ENCODE measurements at places on chromosomes 3 and 15. TPM values are rescaled to one million over a fixed set of nuclear protein-coding genes. Genes with fewer than 3 reads are reported as not detected.
A peak's percentile ranks its signal among the peaks of the same experiment; 100 is the strongest.

KBTBD13 gene
- 7.4 TPM for total RNA-seq

TMEM108 gene
- total RNA-seq, result 13.2 TPM

ACSBG1 gene
- 0.51 TPM for total RNA-seq

NAA80 gene
- 11.5 TPM for total RNA-seq

SLC9C1 gene
- 0.69 TPM for total RNA-seq

SPATA12 gene
- not detected for total RNA-seq

TNFSF10 gene
- total RNA-seq, result 11.7 TPM

EPHB1 gene
- 1.5 TPM for total RNA-seq

GRCh38 chr3:14524920-14525660, 15.1 kb downstream of the GRIP2 start:
- no peak for DNase-seq

- DNase-seq, result no peak
Measured at GRCh38 chr15:74007820-74008371, 13.4 kb downstream of the PML start.

- no peak for DNase-seq
Measured at GRCh38 chr3:100361897-100362296, 27.3 kb downstream of the NIT2 start.

DNA sequence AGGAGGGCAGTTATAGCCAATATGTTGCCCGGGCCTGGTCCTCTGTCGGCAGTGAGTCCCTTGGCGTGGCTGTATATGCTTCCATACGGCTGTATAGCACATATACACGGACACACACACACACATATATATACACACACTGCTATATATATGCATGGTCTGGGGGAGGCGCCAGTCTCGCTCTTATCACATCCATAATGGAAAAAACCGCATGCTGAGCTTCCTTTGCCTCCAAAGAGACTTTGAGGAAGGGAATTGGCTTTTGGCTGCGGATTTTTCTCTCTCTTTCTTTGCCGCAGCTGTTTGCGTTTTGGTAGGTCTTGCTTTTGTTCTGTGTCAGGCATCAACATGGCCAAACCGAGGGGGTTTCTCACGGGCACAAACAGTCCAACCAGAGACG, 11.3 kb upstream of the TMEM115 start:
- DNase-seq, result no peak

GRCh38 chr3:64318668-64319271, 93.5 kb upstream of the PRICKLE2 start:
- DNase-seq, result peak; percentile 58

GRCh38 chr3:195110647-195111318, 160.2 kb downstream of the XXYLT1 start:
- peak; percentile 72 for DNase-seq

DNA sequence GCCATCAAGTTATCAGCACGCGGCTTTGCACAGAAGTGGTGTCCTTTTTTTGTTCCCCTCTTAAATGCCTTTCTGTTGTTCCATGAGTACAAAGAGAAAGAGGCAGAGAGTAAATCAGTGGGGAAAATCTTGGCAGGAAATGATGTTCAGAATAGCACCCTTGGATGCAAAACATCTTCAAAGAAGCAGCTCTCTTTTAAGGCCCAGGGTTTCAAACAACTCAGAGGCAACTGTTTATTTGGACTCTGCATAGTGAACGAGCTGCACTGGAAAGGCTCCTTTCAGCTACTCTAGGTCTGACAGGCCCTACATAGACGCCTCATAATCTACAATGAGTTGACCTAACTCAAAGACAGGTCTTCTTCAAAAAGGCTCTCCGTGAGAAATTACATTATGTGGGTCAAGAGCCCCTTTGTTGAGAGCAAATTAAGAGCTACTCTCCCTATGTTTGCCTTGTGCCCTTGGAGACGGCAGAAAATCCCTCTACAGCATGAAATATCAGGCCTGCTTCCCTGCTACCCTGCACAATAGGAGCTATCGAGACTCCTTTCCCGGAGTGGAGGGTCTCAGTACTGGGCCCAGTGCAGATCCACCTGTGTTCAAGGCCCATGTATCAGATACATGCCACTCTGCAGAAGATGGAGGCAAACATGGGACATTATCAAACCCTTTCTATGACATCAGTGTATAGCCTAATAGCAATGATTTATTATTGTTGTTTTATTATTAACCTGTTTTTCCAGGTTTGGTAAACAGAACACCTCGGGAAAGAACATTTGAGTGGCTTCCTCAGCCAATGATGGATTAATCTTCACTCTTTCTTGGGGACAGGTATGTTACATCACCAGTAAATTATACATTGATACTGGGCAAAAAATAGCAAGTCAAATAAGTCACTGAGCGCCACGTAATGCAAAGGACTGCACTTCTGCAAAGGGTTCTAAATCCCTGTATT, 53.1 kb downstream of the HEG1 start:
- DNase-seq, result no peak

DNA sequence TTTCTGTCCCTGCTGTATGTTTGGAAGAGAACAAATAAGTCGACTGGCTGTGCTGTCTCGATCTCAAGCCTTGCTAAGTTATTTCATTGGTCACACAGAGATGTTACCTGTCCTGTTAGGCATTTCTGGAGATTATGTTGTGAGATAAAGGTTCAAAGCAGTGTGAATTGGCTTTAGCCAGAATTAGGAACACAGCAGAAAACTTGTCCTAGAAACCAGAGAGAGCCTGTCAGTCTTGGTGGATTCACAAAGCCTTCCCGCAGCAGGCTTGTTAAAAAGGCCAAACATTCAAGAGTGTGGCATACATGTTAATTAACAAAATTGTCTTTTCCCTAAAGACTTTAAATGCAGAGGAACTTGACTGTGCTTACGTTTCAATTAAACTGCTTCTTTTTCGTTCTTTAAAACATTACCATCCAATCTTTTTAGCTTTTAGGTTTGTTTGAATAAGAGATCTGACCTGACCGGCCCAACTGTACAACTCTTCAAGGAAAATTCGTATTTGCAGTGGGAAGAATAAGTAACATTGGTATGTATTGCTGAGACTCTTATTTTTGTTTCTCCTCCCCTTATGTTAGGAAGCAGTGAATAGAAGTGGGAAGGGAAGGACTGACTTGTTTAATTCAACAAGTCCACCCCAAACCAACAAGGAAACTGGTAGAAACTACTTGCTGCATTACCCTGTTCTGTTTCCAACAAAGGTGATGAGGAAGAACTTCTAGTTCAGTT, 25.2 kb downstream of the ABHD2 start:
- DNase-seq, result no peak

DNA sequence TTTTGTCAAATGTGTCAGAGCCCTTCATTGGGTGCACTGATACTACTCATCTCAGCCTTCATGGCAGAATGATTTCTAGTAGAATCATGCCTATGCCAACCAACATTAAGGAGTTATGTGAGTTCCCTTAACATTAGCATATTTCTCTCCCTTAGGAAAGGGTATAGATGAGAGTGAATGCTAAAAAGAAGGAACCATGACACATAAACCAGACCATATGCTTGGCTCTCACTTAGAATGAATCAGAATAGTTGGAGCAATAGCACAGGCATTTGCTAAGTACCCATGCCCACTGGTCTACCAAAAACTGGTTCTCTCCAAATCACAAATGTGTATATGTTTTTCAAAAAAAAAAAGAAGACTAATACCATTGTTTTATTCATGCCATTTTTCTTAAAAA, 51.1 kb downstream of the STRIT1 start:
- DNase-seq, result no peak

DNA sequence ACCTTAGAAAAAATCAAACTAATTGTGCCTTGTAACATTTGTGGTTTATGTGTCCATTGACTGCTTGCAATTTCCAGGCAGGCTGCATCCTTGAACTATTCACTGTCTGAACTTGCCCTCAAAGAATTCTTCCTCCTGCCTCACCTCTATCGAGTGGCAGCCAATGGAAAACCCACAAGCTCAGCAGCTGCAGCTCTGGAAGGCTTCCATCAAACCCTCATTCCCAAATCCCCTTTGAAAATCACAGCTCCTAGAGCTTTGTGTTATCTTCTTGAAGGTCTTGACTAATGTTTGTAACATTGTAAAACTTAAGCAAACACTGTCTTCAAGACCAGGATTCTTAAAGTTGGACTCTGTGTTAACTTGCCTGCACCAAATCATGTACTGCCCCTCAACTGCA, 81.1 kb downstream of the FILIP1L start:
- DNase-seq, result no peak

GRCh38 chr15:75985971-75986370, 26.3 kb downstream of the NRG4 start:
- no peak for DNase-seq

GRCh38 chr15:82846621-82847020, 37.2 kb downstream of the WHAMM start:
- DNase-seq, result no peak

- DNase-seq, result no peak
Measured at GRCh38 chr3:196238612-196239560, 22.6 kb downstream of the SLC51A start.

DNA sequence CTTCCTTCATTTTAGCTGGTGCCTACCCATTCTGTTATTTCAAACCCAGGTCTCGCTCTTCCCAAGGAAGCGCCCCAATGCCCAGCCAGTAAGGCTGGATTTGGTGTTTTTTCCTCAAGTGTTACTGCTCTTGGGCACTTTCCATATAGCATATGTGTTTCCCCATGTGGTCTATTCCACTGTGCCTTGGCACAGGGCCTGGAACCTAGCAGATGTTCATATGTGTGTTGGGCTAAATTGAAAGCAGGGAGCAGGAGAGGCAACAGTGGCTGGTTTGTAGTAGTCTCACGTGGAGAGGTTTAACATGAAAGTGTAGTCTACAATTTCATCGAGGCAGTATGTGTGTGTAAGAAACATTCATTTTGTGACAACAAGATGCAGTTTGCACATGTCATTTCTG, 48.2 kb upstream of the TEX264 start:
- DNase-seq, result peak; percentile 64

GRCh38 chr15:25345943-25346342, 92.9 kb downstream of the UBE3A start:
- DNase-seq, result peak; percentile 60

DNA sequence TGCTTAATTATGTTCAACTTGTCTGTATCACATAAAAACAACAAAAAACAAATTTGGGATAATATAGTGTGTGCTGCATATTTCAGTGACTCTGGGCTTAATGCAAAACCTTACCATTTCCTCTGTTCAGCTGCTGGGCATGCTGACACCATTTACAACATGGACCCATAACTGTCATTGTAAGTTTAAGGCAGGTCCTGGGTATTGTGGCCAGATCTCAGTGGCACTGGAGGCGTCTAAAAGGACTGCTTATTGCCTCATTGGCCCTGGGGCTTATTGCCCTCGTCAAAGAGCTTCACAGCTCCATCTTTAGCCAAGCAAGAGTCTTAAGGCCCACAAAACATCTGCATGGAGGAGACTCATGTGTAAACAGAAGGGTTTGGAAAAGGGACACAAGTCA, 390.2 kb downstream of the NR2F2 start:
- DNase-seq, result no peak

DNA sequence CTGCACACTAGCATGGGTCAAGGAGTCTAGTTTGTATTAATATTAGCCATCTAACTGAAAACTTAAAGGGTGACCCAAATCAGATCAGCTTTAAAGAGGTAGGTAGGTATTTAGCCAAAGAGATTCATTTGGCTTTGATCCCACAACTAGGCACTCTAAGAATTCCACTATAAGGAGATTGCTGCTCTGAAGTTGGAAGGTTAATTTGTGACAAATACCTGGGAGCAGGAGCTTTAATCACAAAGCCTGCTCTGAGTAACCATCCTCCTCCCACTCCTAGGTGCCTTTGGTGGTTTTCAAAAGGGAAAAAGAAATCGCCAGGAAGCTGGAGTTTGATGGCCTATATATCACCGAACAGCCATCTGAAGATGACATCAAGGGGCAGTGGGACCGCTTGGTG, 120.3 kb upstream of the CHRM5 start:
- DNase-seq, result no peak

DNA sequence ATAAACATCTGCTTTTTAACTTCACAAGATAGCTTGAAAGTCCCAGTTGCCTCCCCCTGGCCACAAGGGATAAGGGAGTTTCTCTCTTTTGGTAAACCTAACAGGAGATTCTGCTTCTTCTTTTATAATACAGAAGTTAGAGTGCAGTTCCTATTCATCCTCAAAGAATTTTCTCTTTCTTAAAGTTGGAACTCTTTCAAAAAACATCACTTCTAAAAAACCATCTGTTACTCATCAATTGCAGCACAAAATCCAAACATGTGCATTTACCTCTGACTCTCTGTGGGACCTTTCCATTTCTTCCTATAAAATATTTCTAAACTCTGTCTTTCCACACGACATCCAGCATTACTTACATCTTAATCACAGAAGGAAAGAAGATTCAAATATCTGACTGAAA, 5.1 kb downstream of the DPH6 start:
- DNase-seq, result no peak

DNA sequence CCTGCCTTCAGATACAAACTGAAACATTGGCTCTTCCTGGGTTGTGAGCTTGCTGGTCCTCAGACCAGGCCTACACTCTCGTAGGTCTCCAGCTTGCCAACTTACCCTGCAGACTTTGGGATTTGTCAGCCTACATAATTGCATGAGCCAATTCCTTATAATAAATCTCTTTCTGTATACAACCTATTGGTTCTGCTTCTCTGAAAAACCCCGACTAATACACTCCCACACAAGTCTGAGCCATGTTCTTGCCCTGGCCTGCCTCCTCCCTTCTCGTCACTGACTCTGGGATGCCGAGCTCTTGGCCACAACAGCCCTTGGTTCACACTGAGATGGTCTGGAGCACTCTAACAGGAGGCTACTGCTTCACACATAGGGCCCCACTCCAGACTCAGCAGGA, 9.5 kb downstream of the CYP19A1 start:
- DNase-seq, result no peak

DNA sequence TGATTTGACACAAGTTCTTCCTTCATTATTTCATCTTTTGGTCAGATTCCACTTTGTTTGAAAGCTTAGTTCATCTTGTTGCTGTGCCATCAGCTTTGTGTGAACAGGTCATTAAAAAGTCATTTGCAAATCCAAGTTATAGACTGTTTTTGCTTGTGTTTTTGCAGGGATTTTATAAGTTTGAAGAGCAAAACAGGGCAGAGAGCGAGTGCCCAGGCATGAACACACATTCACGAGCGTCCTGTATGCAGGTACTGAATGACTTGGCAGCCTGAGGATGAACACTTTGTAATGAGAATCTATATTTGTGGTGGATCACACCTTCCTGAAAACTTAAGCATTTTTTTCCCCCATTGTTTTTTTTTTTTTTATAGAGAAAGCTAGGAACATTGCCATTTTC, 60.6 kb upstream of the SAMMSON start:
- DNase-seq, result no peak

DNA sequence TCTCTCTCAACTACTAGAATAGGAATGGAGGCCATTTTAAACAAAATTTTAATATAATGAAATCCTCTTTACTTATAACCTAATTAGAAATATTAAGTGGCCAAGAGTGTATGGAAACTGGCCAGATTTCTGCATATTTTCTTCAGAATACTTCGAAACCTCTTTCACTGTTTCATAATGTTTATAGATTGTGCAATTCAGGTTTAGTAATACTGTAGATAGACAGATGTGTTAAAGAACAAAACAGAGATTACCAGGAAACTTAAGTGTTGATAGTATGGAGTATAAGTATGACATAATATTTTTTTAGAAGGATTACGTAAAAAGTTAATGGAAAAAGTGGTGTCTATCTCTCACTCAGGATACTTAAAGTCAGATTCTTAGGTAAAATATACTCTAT, 4.7 kb downstream of the ABHD5 start:
- DNase-seq, result no peak
